KG1 (cell line): ENCODE measurements at places on chromosomes 4 and X.

- DNase-seq: no peak
These were observed 341.0 kb downstream of the NAP1L3 start for GRCh38 chrX:93332329-93332728.

GRCh38 chr4:528296-528695, 29.3 kb downstream of the PIGG start:
- DNase-seq: no peak

DNA sequence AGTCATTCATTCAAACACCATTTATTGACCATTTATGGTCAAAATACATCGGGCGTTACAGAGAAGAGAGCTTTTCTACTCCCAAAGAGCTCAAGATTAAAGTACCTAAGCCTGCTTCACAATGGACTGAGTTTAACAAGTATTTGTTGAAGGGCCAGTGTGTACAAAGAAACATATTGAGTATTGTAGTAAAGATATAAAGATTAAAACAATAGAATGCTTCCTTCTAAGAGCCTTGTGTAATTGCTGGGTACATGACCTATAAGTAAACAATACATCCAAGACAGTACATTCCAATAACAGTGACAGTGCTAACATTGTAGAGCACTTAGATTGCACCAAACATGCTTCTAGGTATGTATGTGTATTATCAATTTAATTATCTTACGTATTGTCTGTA, 695.5 kb downstream of the PCDH7 start:
- DNase-seq: no peak

GRCh38 chrX:144801786-144802185, 445.5 kb upstream of the SPANXN1 start:
- no peak for DNase-seq

- no peak for DNase-seq
These were observed 104.7 kb upstream of the NOCT start for GRCh38 chr4:138910914-138911336.

GRCh38 chrX:145190801-145191389, 56.4 kb upstream of the SPANXN1 start:
- no peak for DNase-seq

GRCh38 chr4:150781191-150781590, 199.2 kb downstream of the MAB21L2 start:
- DNase-seq: no peak

DNA sequence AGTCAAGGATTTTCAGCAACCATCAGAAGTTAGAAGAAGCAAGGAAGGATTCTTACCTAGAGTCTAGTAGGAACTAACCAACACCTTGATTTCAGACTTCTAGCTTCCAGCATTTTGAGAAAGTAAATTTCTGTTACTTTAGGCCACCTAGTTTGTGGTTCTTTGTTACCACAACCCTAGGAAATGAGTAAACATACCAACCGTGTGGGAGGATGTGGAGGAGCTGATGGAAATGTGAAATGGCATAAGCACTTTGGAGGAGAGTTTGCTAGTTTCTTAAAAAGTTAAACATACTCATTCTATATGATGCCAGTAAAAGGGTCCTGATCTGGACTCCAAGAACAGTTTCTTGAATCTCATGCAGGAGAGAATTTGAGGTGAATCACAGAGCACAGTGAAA, 679.4 kb downstream of the PDHA2 start:
- DNase-seq: no peak

- no peak for DNase-seq
These were observed 466.7 kb downstream of the GASK1B start for GRCh38 chr4:157706155-157706554.

DNA sequence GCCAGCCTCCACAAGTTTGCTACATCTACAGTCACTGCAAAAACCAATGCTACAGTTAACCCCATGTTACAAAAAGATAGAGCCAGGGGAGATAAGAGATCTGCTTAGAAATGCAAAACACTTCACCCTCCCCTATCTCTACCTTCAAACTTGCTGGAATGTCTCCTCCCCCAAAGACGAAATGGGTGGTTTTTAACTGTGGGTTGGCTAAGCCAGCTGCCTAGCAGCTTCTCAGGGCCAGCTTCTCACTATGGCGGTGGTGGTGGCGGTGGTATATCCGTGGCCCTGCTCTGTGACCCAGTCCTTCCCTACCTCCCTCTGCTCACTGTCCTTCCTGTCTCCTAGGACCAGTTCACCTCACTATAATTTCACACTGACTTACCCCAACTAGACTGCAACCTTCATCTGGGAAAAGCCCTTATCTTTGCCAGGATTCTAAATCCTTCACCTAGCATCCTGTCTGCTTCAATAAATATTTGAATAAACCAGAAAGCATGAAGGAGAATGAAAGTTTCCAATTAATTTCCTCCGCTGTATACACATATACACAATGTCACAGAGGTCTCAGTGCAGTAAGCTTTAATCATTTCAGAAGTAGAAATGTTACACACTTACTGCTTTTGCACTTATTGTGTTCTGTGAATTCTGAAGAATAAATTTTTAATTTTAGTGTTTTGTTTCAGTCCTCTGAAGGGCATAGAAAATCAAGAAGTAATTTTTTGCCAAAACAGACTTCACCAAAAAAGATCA, 46.3 kb downstream of the SH3KBP1 start:
- no peak for DNase-seq

DNA sequence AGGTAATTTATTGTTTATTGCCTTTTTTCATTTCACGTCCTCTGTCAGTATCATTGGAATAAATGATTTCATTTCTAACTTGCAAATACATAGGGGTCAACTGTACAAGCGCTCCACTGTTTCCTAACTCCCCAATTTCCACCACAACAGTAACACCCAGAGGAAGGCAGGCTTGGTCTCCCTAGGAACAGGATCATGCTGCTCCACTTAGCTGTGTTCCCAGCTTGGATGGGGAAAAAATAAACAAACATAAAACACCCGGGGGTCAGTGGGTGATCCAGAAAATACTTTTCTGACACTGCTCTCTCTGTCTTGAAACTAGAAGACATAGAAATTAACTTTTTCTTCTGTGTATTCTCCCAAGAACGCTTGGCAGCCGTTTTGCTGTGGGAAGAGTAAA, 772.5 kb downstream of the TRIML1 start:
- no peak for DNase-seq

- DNase-seq: no peak
These were observed 92.3 kb upstream of the DCLK2 start for GRCh38 chr4:149985981-149986380.

GRCh38 chr4:140117947-140118346, 36.0 kb downstream of the MAML3 start:
- DNase-seq: no peak

DNA sequence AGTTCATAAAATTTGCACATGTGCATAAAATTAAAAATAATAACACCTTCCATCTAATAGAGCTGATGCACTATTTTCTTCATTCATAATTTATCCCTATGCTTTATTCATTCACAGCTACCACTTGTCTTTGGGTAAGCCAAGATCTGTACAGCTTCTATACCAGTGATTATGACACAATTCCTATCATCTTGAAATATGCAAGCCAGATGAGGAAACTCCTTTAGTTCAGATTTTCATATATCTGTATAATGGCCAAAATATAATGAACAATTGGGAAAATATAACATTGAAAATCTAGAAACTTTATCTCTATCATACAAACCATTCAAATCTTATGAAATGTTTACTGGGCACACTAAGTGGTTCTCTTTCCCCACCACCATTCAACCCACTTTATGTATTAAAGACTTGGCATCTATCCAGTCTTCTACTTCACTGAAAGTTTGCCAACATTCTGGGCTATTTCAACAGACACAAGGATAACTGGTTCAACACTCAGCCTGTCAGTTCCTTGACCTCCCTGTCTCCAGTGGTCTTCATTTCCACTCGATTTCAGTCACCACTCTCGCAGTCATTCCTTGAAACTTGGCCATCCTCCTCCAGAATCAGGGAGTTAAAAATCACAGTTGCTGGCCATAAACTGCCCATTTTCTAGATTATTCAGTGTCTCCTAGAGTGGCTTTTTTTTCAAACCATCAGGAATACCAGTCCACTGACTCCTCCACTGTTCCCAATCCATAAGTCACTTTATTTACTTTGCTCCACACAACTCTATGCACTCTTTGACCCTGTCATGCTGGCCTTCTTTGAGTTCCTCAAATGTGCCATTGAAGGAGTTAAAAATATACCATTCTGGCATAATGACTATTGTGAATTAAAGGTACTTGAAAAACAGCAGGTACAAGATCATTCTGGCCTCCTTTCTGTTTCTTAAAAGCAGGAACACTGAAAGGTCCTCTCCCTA, 85.5 kb downstream of the CAMK2D start:
- DNase-seq: no peak

- no peak for DNase-seq
These were observed 914.8 kb upstream of the GRIA3 start for GRCh38 chrX:122269243-122269781.

GRCh38 chr4:113289766-113290165, 240.3 kb downstream of the ANK2 start:
- no peak for DNase-seq

- DNase-seq: peak; percentile 8
These were observed 81.7 kb downstream of the ZC4H2 start for GRCh38 chrX:64894454-64895038.

- no peak for DNase-seq
These were observed 91.6 kb downstream of the NYX start for GRCh38 chrX:41538707-41539106.

- DNase-seq: no peak
These were observed 1100.0 kb downstream of the FAT4 start for GRCh38 chr4:126414741-126415140.

DNA sequence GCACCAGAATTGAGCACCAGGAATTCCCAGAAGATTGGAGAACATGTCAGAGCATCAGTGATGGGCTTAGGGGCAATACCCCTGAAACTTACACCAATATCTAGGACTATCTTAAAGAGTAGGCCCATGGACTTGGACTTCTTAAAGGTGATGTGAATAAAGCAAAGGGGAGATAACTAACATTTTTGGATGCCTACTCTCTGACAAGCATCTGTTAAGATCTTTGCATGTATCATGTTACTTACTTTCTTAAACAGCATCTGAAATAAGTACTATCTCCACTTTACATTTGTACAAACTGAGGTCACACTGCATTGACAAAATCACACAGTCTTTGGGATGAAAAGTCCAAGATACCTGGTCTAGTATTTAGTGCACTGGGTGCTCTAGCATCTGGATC, 258.6 kb upstream of the ARSJ start:
- no peak for DNase-seq

DNA sequence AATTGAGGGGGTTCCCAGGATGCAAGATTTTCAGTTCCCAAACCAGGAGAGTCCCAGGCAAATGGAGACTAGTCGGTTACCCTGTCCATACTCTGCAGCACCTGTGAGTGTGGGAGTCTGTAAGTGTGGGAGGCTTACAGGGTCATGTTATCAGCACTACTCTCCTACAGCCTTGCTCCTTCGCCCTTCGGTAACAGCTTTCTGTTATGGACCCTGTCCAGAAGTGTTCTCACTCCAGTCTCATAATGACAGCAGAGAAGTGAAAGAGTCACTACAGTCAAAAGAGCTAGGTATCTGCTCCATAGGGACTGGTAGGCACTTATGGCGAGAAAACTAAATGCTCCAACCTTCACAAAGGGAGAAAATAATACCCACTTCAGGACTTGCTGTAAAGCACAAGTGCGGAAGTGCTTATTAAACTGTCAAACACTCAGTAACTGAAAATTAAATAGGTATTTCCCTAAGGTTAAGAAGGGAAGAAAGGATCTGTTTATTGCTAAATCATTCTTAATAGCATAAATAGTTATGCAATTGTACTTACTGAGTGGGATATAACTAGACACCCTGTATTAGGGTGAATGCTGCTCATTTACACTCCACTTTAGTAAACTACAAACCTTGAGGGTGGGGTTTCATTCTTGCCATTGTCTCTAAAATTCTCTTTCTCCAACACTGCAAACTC, 2.7 kb upstream of the ADH7 start:
- no peak for DNase-seq

- DNase-seq: no peak
These were observed 29.3 kb downstream of the RAP1GDS1 start for GRCh38 chr4:98290511-98290910.

DNA sequence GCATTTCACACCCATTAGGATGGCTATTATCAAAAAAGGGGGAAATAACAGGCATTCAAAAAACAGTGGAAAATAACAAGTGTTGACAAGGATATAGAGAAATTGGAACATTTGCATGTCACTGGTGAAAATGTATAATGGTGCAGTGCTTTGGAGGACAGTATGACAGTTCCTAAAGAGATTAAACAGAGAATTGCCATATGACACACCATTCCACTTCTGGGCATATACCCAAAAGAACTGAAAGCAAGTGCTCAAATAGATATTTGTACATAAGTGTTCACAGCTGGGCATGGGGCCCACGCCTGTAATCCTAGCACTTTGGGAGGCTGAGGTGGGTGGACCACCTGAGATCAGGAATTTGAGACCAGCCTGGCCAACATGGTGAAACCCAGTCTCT, 348.1 kb downstream of the NR3C2 start:
- no peak for DNase-seq

- no peak for DNase-seq
These were observed 92.1 kb upstream of the SMAD1 start for GRCh38 chr4:145389550-145389949.

- peak; percentile 32 for DNase-seq
These were observed 13.9 kb upstream of the PPEF2 start for GRCh38 chr4:75916091-75916661.

DNA sequence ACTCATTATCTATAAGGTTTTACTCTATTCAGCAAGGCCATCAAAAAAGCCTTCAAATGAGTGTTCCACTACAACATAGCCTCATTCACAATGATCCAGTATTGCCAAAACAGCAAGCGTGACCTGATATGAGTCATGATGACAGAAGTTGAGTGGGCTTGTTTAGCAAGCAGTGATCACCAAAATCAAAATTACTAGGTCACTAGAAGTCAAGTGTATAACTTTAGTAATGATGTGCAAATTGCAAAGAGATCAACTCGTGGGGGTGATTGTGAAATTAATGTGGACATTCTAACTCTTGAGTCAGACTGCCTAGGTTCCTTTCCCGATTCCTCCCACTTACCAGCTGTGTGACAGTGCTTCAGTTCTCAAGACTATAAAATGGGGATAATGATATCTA, 124.5 kb downstream of the CHM start:
- no peak for DNase-seq

DNA sequence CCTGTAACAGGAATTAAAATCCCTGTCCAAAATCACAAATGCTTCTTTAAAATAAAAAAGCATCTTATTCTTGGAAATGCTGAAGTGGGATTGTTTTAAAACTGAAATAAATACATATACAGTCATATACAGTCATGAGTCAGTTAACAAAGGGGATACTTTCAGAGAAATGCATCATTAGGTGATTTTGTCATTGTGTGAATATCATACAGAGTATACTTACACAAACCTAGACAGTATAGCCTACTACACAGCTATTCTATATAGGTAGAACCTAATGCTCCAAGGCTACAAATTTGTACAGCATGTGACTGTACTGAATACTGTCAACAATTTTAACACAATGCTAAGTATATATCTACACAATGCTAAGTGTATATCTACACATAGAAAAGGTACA, 104.3 kb downstream of the BRWD3 start:
- no peak for DNase-seq

GRCh38 chrX:143340190-143340589, 177.1 kb downstream of the SPANXN3 start:
- no peak for DNase-seq
